ENCODE measurements at places on chromosomes 2 and 18.

DNA sequence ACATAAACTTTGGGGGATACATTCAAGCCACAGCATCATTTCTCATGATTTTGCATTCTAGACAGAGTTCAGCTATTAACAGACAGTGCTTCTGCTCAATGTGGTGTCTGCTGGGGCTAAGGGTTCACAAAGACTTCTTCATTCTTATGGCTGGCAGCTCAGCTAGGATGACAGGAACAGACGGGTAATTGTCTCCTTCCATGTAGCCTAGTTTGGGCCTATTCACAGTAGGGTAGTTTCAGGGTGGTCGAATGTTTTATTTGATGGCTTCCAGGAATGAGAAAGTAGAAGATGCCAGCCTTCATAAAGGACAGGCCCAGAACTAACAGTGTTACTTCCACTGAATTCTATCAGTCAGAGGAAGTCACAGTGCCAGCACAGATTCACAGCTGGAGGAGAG, 26.0 kb upstream of the BCL2L11 start:
- no peak for DNase-seq

GRCh38 chr2:157784823-157785175, 91.3 kb downstream of the ACVR1 start:
- no peak for DNase-seq

DNA sequence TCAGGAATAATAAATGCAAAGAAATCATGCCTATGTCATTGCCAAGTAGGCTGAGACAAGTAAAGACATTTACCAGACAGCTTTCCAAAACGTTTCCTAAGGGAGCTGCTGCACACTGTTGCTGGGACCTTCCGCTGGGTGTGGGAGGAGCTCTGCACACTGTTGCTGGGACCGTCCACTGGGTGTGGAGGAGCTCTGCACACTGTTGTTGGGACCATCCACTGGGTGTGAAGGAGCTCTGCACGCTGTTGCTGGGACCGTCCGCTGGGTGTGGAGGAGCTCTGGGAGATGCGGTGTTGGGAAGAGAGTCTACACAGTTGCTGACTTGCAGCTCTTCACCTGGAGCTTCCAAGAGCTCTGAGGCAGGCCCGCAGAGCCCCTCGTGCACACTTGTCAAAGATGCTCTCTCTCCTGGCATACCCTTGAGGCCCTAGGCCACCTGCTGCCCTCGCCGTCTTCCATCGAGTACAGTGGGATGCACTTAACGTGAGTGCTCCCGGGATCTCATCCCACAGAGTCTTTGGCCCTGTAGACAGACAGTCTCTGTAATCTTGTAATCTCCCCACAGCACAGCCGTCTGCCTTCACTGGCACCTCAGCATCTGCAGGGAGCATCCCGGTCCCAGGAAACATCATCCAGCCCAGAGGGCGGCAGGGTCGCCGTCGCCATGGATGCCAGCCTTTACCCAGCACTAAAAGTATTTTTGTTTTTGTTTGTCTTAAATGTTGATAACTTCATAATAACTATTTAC, 51.4 kb downstream of the TRAPPC12 start:
- DNase-seq = no peak

DNA sequence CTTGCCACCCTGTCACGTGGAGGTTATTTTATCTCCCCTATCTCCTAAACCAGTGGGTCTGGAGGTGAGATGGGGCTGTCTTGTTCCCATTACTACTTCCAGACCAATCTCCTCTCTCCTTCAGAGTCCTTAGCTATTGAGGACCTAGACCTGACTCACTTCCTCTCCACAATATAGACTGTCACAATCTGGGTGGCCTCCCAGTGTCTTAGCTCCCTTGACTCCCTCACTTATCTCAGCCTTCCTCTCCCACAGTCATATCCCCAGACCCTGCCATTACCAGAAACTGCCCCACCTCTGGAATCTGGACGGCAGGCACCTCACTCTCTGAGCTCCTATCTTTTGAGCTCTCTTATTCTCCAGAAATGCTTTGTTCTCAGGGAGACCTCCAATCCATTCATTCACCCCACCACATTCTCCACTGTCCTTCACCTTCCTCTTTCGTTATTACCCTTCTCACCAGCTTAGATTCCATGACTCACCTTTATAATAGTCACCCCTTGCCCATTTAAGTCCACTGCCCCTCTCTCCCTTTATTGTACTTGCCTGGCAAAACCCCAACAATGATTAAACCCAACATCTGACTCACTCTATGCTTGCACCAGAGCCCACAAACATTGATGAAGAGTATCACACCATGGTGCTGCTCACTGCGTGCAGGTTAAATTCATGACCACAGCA, 23.3 kb upstream of the SIX3 start:
- no peak for DNase-seq

- no peak for DNase-seq
Observed at GRCh38 chr2:28356095-28356911, 36.4 kb upstream of the FOSL2 start.

- no peak for DNase-seq
Observed at GRCh38 chr2:226664140-226664539, 135.5 kb downstream of the IRS1 start.

DNA sequence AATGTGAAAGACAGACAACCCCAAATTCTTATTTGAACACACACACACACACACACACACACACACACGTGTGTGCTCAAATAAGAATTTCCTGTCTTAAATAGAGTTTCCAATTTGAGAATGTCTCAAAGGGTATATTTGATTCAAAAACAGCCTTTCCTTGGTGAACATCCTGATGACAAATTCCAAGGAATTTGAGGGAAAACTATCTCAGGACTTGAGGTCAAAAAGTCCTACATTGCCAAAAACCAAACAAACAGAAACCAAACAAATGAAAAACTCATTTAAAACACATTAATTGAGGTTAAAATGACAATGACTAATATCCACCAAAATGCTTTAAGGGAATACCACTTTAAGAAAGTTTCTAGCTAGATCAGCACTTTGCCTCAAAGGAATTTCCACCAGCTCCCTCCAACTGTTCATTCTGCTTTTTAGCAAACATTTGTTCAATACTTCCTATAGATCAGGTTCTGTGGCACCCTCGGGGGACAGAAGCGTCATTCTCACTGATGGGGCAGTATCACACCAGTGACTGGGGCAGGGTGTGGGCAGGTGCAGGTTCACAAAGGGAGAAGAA, 232.1 kb upstream of the TRIB2 start:
- no peak for DNase-seq

DNA sequence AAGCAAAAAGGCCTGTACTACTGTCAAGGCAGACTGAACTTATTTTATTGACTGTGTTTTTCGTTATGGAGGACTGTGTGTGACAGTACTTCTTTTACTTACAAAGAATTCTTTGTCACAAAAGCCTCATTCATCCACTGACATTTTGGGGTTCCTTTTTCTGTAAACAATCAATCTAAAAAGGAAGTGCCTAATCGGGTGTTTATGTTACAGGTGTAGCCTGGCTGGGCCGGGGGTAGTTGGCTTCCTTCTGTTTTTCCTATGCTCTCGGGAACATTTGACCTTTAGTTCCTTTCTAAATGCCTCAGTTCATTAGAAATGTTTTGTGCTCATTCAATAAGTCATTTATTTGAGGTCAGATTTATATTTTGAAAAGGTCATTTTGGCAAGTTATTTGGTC, 8.3 kb downstream of the ZCCHC2 start:
- DNase-seq = no peak

DNA sequence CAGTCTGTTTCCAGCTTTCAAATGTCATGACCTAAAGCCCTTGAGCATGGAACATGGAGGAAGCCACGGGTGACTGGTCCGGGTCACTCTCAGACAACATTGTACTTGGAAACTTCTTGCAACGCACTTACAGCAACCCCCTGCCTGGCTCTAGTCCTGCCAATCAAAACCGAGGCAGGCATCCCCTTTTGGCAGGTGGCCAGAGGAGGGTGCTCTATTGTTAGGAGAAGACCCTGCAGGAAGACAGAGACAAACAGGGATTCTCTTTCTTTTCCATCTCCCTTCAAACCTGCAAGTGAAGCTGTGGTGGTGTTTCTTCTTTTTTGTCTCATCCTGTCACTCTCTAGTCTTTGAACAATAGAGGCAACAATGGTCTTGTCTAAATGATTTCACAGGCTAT, 667.2 kb downstream of the ZEB2 start:
- no peak for DNase-seq

- no peak for DNase-seq
Observed at GRCh38 chr2:108164318-108164717, 75.5 kb upstream of the SULT1C3 start.

DNA sequence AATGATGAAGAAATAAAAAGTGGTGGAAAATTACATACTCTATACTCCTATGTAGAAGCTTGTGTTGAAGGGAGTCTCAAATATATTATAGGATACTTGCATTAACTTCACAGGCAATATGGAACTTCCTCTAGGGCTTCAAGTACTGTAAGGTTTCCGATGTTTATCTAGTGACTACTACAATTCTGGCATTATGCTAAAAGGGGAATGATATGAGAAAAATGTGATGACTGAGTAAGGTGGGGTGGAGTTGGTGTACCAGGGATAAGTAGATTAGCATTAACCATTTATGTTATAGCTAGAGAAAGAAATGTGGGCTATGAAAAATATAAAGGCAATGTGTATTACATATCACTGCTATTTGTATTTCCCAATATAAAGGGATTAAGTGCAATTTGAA, 229.5 kb downstream of the DCC start:
- no peak for DNase-seq

GRCh38 chr2:42675815-42676214, 88.1 kb downstream of the OXER1 start:
- DNase-seq = no peak

GRCh38 chr2:129767346-129768035, 212.0 kb upstream of the RAB6C start:
- DNase-seq = no peak

DNA sequence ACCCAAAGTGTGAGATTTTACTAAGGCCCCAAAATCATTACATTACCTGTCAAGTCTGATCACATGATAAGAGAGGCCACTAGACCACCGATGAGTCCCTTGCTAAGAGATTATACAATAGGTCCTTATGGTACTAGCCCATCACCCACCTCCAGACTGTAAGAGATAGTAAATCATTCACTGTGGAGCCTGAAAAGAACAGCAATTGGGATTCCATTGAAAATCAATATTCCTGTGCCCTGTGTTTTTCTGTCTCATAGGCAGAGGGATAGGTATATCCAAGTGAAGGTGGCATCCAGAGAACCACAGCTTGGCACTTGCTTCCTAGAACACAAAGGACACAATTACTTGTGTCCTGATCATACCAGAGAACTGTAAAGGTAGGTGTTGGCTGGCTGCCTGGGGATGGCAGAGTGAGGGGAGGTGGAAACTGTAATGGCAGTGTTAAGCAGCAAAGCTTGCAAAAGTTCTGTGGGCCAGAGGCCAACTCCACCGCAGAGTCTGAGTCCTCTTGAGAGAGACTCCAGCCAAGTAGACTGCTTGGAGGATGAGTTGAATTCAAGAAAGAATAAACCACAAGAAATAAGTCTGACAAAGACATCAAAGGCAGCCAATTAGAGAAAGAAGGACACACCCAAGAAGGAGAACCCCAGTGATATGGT, 102.0 kb upstream of the PIEZO2 start:
- no peak for DNase-seq

DNA sequence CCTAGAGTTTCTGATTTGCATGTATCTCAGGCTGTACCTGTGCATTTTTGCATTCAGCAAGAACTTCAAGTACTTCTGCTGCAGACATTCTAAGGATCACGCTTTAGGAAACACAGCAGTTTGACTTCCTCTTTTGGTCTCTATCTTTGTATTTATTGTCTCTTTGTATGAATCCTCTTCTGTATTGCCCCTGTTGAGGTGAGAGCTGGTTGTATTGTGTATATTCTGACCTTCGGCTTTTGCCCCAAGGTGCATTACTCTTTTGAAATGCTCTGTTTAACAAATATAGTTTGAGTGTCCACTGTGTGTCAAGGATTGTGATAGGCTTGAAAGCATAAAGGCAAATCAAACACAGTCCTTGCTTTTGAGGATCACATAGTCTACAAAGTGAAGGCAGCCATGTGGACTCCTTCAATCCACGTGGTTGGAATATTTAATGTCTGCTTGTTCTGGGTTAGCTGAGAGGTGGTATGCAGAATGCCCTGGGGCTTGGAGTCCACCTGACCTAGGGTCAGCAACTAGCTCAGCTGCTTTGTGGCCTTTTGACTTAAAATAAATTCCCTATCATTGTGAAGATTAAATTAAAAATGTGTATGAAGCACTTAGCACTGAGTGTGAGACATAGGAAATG, 108.1 kb downstream of the LYPD6 start:
- DNase-seq = no peak

DNA sequence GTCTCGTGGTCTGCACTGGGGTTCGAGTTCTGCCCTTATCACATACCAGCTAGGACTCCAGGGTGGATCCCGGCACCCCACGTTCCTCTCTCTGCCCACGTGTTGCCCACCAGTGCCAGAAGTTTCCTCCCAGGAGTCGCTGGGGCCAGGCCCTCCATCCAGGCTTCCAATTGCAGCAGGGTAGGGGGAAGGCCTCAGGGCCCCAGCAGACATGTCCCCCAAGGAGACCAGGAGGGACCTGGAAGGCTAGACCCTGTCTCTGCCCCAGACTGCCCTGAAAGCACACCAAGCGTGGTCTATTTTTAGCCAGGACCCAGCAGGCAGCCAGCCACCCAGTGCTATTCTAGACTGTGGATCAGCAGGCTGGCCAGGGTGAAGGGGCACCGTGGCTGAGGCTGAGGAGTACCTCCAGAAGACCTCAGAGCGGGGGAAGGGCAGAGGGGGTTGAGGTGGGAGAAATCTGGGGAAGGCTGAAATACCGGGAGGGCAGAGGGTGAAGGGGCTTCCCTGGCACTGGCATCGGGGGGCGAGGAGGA, 18.8 kb upstream of the TNS1 start:
- DNase-seq = no peak

- DNase-seq = no peak
Observed at GRCh38 chr18:22473366-22473765, 55.7 kb upstream of the CTAGE1 start.

- no peak for DNase-seq
Observed at GRCh38 chr18:23210526-23210925, 75.2 kb downstream of the CABLES1 start.

DNA sequence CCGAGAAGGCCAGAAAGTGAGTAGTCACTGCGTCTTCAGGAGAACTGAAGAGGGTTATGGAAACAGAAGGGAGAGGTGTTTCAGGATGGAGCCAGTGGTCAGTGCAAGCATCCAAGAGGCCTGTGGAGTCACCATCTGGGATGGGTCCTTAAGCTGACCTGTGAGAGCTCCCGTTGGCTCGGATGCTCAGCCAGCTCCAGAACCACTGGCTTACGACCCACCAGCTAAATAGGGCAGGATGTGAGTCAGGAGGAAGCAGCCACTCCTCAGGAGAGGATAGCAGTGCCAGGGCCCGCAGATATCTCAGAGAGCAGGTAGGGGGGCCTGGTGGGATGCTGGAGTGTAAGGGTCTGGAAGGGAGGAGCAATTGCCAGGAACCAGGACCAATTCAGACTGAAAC, 63.1 kb upstream of the B3GNT7 start:
- no peak for DNase-seq
